ENCODE measurements at places on chromosomes 7 and 10.

DNA sequence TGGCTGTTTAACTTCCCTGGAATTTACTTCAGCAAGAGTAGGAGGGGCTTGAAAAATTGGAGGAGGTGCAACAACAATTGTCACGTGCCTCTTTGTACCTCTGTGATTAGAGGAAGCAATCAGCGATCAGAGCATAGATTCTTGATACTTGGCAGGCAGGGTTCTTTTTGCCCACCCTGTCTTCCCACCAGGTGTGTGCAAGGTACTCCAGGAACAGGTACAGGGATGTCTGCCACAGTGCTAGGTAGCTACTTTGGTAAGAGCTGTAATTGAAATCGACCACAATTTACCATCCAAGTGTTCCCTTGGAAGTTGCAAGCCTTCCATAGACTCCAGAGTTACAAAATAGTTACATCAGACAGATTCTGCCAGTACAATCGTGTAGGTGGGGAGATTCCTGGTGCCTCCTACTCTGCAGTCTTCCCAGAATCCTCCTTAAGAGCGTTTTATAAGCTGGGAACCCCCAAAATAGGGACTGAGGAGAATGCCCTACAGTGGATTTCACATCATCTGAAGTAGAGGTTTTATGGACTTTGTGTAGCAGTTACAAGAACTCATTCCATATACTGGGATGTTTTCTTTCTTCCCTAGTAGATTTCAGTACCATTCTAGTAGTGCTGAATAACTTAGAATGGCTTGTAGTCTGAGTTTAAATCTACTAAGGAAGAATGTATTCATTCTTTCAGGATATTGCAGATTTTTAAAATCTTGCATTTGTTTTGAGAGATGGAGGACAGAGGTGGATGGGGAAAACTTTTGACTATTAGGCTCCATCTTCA is 101.9 kb downstream of the EXOC4 start:
- DNase-seq, result no peak

- no peak for DNase-seq
Measured at GRCh38 chr7:66921396-66921917, 432 bp downstream of the TMEM248 start.

GRCh38 chr7:21617916-21618390 is 75.1 kb downstream of the DNAH11 start:
- no peak for DNase-seq

- DNase-seq, result no peak
Measured at GRCh38 chr10:113028456-113029440, 78.7 kb downstream of the TCF7L2 start.

DNA sequence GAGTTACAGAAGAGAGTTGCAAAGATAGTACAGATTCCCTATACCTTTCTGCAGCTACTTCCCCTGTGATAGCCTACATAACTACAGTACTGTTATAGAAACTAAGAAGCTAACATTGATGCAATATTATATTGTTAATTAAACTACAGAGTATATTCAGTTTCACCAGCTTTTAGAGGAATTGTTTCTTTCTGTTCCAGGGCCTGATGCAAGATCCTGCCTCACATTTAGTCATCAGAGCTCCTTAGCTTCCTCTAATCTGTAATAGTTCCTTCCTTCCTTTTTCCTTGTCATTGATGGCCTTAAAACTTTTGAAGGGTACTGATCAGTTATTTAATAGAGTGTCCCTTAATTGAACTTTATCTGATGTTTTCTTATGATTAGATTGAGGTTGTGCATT is 56.8 kb downstream of the SDHAF3 start:
- no peak for DNase-seq

GRCh38 chr10:59107147-59107546 is 69.3 kb upstream of the PHYHIPL start:
- DNase-seq, result no peak

DNA sequence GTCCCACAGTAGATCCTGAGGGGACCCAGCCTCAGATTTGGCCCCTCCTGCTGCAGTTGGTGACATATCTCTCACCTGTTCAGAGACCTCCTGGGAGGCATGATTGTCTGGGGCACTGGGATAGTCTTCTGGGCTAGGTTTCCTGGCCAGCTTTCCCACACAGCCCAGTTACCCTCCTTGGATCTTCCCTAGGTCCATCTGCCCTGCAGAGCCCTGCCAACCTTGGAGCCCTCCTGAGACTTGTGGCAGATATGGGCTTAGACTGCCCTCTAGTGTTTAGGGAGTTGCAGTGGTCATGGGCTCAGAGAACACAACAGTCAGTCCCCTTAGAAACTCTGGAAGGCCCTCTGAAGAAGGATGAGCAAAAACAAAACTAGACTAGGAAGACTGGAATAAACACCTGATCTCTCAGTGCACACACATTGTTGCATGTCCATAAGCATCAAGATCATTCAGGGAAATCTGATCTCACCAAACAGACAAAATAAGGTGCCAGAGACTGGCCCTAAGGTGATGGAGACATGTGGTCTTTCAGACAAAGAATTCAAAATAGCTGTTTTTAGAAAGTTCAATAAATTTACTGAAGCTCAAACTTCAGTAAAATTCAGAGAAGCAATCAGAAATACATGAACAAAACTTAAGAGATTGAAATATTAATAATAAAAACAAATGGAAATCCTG is 324.6 kb downstream of the ATRNL1 start:
- DNase-seq, result no peak

DNA sequence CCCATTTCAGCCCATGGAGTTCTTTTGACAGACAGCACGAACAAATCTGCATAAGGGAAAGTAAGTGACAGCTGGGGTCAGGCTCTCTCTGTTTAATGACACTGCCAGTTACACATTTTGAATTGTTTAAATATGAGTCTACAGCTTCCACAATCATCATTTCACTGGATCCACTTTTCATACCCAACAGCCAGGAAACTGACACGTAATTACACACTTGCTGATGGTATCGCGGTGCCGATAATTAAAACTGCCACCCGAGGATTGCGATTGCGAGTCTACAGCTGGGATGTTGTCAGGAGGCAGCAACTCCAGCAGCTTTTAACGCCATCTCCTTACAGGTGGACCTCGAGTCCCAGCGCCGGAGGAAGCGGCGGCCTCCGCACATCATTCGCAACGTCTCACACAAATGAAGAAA is 230.8 kb upstream of the MGMT start:
- DNase-seq, result no peak

DNA sequence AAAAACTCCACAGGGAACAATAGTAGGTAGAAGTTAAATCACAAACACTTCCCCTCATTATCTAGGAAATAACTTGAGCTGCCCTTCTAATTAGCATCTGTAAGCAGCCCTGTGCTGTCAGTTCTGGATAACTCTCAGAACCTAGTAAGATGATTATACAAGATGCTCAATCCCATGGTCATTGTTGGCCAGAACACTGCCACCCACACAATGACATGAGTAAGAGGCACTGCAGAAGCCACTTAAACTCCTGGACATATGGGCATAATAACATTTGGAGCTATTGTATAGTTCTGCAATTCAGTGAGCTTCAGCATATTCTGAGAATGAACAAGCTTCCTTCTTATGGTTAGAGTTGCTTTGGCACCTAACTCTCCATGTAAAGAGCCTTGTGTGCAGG is 153.8 kb downstream of the PLPP4 start:
- no peak for DNase-seq

Measured in stimulated activated CD8-positive, alpha-beta memory T cell treated with anti-CD3 and anti-CD28 coated beads, Interleukin-4, amount 100 ng/mL, for 4 hours (primary cell).